NCI-H345 (cell line): ENCODE measurements at places on chromosomes 12 and 14.
A peak's percentile ranks its signal among the peaks of the same experiment; 100 is the strongest.

- DNase-seq, result no peak
Measured at GRCh38 chr14:102785595-102785963, 8.3 kb downstream of the TRAF3 start.

GRCh38 chr12:110689281-110690126 lies 589 bp upstream of the HVCN1 start:
- no peak for DNase-seq

DNA sequence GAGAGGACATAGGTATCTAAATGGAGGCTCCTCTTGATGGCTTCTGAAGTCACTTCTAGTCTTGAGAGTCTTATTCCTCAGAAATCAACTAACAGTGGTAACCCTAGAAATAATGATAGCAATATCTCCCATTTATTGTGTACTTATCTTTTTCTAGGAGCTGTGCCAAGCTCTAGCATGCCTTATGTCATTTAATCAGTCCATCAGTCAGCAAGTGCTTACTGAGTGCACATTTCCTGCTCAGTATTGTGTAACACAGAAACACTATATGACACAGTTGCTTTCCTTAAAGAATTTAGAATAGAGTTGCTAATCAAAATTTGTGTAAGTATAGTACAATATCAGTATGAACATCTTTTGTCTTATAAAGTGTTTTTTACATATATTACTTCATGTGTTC lies 36.6 kb downstream of the KRT76 start:
- peak; percentile 13 for DNase-seq

GRCh38 chr12:46534327-46534840 lies 161.8 kb upstream of the SLC38A2 start:
- no peak for DNase-seq

DNA sequence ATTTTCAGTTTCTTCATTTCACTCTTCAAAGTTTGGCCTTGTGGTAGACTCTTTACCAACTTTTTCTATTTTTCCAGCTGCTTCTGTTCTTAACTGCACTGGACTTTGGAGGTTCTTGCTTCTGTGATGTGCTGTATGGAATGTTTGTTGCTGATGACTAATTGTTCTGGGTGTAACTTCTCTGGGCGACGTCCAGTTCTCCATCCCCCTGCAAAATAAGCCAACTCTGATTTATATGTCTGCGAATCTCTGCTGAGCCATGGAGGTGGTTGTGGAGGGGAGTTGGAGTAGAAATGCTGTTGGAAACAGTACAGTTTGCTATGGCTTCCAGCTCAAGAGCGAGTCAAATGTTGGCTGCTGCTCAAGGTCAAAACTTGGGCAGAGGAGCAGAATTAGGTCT lies 113.9 kb upstream of the DYRK2 start:
- no peak for DNase-seq

- no peak for DNase-seq
Measured at GRCh38 chr14:61696753-61697318, 1.5 kb downstream of the HIF1A start.

DNA sequence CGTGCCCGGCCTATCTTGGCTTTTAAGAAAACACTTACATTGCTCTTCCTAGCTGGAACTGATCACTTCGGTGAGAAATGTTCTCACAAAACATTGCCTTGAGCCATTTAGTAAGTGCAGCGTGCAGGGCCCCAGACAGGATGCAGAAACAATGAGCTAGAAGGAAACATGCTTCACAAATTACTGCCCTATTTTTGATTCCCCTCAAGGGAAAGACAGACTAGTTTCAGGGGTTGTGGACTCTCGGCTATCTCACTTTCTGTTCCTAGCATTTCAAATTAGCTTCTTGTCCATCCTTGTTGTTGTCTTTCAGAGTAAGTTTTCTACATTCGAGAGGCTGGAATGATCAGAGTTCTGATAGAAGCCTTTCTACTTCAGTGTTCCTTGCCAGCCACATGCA lies 21.6 kb downstream of the TGFB3 start:
- no peak for DNase-seq

DNA sequence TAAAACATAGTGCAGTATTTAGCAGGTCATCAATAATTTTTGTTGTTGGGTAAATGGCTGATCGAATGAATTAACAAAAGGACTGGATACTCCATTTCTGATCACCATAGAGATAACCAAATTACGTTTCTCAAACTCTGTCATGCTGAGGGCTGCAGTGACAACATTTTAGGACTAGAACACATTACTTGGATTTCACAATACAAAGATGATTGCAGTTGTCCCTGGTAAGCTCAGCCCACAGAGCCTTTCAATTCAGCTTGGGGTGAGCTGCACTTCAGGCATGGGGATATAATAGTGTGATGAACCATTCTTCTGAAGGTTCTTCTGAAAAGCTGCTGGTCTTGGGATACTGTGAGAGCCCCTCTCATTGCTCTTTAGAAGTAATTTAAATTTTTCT lies 74.3 kb downstream of the FAR2 start:
- no peak for DNase-seq

- DNase-seq, result no peak
Measured at GRCh38 chr12:117521346-117521745, 159.9 kb upstream of the NOS1 start.

GRCh38 chr12:67927324-67927723 lies 61.9 kb upstream of the IFNG-AS1 start:
- DNase-seq, result no peak

GRCh38 chr14:33954016-33954598 lies 3.2 kb upstream of the EGLN3 start:
- DNase-seq, result no peak

DNA sequence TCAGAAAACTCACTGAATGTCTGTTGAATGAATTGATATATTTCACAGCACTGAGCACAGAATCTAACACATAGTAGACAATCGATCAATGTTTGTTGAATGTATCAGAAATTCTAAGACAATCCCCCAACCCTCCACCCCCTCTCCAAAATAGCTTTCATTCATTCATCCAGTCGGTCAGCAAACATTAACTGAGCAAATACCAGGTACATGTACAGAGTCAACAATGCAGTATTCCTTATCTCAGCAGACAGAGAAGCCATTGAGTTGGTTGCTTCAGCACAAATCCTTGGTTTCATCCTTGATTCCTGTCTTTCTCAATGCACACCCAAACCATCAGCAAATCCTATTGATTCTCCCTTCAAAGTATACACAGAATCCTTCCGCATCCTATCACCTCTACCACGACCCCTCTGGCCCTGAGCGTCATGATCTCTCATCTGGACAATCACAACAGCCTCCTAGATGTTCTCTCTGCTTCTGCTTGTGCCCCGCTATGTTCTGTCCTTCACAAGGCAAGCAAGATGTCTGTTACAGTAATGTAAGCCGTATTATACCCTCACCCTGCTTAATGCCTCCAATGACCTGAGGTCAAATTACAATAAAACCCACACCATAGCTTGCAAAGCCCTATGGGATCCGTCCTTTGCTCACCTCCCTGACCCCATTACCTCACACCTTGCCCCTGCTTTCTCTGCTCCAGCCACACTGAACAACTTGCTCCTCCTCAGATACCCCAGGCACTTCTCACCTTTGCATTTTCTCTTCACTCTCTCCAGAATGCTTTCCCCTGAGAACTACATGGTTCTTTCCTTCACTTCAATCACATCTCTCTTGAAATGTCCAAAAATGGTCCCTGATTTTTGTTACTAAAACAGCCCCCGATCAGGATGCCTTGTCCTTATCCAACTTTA lies 738.1 kb upstream of the TBX3 start:
- DNase-seq, result no peak

DNA sequence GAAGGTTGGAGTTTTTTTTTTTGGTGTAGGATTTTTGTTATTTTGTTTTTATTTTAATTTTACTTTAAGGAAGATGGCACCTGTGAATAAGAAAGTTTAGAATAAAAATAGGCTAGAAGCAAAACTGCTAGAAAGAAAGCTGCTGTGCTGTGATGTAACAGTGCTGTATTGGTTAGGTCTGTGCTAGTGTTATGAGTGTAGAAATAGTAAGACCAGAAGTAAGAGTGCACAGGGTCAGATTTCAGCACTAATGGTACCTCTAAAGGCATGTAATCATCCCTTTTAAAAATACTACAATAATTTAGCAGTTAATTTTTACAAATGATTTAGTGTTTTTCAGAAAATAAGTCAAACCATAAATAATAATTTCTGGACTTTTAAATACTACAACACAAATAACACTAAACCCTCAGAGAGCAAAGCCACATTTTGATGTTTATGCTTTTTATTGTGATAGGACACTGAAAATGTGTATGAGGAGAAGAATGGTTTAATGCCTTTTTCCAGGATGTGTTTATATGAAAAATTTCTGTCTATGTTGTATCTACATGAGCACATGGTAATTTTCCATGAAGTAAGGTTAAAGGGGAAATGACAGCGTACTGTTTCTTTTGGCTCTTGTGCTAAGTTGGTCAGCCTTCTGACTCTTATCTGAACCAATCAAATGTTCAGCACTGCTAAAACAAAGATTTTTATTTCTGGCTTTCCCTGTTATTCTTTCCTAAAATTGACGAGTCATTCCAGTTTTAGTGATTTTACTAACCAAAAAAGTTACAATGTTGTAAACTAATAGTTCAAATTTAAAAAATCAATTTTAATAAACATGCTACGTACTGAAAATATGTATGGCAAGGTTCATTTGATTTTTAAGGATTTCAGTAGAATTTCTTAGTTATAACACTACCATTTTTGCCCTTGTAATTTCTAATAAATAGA lies 96.1 kb downstream of the PPHLN1 start:
- no peak for DNase-seq

DNA sequence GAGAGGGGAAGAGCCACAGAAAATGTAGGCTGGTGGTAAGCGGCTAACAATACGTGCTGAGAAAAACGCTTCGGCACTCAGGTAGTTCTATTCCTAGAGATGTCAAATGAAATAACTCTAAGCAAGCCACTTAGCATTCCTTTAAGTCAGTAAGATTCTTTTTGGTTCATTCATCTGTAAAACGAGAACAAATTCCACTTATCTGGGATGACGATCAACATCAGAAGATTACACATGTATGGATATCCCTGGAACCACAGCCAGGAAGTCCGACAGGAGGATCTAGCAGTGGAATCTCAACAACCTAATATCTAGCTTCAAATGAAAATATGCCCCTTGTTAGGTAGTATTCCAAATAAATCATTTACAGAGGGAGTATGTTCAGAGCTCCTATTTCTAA lies 74.6 kb upstream of the CDKN3 start:
- DNase-seq, result no peak

DNA sequence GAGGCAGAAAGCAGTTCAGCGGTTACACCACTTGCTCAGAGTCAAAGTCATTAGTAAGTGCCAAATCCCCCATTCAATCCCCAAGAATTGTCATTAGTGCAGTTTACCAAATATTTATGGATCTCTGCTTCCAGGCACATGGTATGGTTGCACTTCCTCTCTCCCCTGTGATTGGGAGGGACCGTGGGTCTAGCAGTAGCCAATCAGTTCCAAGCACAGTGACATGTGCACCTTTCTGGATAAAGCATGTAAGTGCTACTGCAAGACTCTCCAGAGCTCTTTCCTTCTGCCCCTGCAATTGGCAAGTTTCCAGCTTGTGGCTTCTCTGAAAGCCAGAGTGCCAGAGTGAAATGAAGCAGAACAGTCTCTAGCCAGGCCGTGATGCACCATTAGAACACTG lies 85.3 kb upstream of the FLRT2 start:
- DNase-seq, result peak; percentile 75

DNA sequence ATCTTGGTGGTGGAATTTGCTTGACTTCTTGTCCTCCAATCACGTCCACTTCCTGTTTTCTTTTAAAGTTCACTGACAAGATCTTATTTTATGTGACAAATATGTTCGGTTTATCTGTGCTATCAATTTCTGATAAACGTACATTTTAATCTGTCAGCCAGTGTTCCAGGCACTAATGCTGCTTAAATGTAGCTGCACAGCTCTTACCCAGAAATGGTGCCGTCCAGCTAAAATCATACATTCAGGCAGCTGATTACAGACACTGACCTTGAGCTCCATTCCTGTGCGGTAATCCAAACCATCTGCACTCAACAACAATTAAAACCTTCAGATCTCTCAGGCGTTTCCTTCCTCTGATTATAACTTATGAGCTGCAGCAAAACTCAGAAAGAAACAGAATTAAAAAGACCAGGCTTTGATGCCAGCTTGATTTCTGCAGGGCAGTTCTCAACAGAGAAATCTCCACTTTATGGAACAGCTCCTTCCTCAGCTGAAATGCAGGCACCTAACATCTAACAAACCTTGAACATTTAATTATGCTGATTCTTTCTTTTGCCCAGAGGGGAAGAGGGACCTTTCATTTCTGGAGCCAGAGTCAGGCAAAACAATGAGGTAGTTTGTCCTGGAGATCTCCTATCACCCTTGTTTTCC lies 26.4 kb upstream of the RASSF3 start:
- no peak for DNase-seq

- DNase-seq, result no peak
Measured at GRCh38 chr12:122250047-122250446, 16.2 kb downstream of the VPS33A start.

GRCh38 chr12:115810122-115810901 lies 467.2 kb downstream of the MED13L start:
- no peak for DNase-seq

GRCh38 chr14:36805131-36805559 lies 143.5 kb downstream of the PAX9 start:
- DNase-seq, result no peak

DNA sequence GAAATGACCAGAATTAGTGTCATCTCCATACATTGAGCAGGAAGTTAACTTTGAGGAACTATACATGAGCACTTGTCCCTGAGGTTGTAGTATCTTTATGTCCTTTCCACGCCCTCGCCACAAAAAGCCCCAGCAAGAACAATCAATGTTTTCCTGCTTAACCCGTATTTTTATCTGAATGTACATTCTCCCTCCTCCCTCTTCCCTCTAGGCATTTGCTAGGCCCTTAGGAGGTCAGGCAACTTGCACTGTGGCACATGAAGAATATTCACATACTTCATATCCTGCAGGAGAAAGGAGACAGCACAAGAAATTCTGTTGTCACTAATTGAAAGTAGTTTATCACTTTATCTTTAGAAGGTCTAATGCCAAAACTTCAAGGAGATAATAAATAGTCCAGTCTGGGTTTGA lies 18.1 kb upstream of the DUSP6 start:
- DNase-seq, result no peak

DNA sequence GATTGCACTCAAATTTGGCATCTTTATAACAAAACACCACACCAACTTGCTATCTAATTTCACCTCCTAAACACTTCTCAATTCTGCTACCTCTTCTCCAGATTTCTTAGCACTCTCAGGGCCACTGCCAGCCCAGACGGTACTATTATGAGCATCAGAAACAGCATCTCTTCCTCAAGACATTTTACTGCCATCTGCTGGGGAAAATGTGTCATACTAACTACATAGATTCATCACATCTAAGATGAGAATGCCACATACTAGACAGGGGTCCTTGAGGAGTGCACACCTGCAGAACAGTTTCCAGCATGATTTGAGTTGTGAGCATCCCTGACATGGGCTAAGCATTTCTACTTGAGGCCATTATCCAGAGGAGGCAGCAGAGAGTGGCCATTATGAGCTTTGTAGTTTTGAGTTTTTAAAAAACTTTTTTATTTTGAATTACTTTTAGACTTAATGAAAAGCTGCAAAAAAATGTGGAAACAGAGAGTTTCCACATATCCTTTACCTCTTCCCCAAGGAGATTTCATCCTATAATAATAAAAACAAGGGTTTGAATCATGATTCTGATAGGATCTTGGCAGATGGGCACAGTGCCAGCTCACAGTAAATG lies 15.1 kb upstream of the GRIP1 start:
- peak; percentile 71 for DNase-seq
